Foreskin keratinocyte (primary cell): ENCODE measurements at places on chromosomes 1 and 21. TPM values are rescaled to one million over a fixed set of nuclear protein-coding genes. Genes with fewer than 3 reads are reported as not detected.

Gene DNALI1
- 0.71 and 0.78 TPM in 2 replicates for total RNA-seq

Gene AZIN2
- 2.4 and 4.8 TPM in 2 replicates for total RNA-seq

Gene HSD3B2
- not detected in 2 replicates for total RNA-seq

Gene CFHR2
- not detected in 2 replicates for total RNA-seq

Gene HHAT
- 4.2 and 4.7 TPM in 2 replicates for total RNA-seq

Gene SAMD13
- total RNA-seq: 0.46 and 1.1 TPM in 2 replicates

Gene NT5C1A
- not detected in 2 replicates for total RNA-seq

Gene SYNC
- 4.5 and 6.6 TPM in 2 replicates for total RNA-seq

Gene WNT3A
- 0.04 TPM in 1 of 2 replicates, not detected in the other for total RNA-seq

Gene CACNA1S
- not detected in 2 replicates for total RNA-seq
